ENCODE measurements at places on chromosomes 4 and X.

- no peak for DNase-seq
Observed at GRCh38 chr4:67565284-67565683, 6.8 kb downstream of the STAP1 start.

- no peak for DNase-seq
Observed at GRCh38 chrX:119040432-119040831, 32.4 kb upstream of the CT47C1 start.

- no peak for DNase-seq
Observed at GRCh38 chr4:27894951-27895350, 1034.3 kb downstream of the STIM2 start.

GRCh38 chrX:124493984-124494383, 147.6 kb downstream of the SH2D1A start:
- no peak for DNase-seq

Measured in activated CD4-positive, alpha-beta T cell treated with anti-CD3 and anti-CD28 coated beads, Interleukin-2, amount 50 U/mL, for 4 hours (primary cell).